Mammary epithelial cell (primary cell): ENCODE measurements at places on chromosomes 3 and 15. TPM values are rescaled to one million over a fixed set of nuclear protein-coding genes. Genes with fewer than 3 reads are reported as not detected.

- DNase-seq: no peak
These were observed 37.3 kb downstream of the THSD4 start for GRCh38 chr15:71152542-71152941.

The RTP4 gene
- total RNA-seq: 0.50 TPM

DNA sequence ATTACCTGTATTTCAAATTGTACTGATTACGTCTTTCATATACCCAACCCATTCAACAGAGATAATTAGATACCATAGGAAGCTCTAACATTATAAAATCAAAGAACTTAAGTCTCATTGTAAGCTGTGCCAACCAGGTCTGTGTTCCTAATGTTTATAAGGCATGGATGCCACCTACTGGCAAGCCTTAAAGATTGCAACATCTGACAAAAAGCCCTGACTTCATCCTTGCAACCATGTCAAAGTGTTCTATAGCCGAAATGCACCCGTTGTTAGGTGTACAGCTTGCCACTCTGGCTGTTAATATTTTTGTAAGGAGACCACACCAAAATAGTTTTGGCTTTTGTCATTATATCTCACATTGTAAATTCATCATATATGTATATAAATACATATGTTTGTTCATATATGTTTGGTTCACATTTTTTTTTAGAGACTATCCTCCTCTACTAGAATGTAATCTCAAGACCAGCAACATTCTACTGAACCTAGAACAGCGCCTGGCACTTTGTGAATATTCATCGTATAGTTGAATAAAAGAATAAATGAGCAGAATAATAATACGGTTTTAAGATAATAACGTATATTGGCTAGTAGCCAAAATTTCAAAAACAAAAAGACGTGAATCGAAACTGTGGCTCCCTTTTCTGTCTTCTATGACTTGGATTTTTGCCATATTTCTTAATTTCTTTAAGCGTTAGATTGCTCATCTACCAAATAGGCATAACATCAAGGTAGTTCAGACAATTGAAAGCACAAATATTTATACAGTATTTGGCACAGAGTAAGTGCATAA, 258.1 kb downstream of the TBL1XR1 start:
- DNase-seq: peak; percentile 60

The EFHB gene
- not detected for total RNA-seq

- DNase-seq: no peak
These were observed 142.7 kb upstream of the SYNPR start for GRCh38 chr3:63135367-63135766.

The UBE2E2 gene
- 37.3 TPM for total RNA-seq
